Activated CD4-positive, alpha-beta T cell treated with anti-CD3 and anti-CD28 coated beads, Interleukin-10, Interleukin-2, amounts not matched to agents 100 ng/mL and 50 ng/mL, durations not matched to agents 16 hours and 8 hours (primary cell): ENCODE measurements at places on chromosomes 13 and 19.

DNA sequence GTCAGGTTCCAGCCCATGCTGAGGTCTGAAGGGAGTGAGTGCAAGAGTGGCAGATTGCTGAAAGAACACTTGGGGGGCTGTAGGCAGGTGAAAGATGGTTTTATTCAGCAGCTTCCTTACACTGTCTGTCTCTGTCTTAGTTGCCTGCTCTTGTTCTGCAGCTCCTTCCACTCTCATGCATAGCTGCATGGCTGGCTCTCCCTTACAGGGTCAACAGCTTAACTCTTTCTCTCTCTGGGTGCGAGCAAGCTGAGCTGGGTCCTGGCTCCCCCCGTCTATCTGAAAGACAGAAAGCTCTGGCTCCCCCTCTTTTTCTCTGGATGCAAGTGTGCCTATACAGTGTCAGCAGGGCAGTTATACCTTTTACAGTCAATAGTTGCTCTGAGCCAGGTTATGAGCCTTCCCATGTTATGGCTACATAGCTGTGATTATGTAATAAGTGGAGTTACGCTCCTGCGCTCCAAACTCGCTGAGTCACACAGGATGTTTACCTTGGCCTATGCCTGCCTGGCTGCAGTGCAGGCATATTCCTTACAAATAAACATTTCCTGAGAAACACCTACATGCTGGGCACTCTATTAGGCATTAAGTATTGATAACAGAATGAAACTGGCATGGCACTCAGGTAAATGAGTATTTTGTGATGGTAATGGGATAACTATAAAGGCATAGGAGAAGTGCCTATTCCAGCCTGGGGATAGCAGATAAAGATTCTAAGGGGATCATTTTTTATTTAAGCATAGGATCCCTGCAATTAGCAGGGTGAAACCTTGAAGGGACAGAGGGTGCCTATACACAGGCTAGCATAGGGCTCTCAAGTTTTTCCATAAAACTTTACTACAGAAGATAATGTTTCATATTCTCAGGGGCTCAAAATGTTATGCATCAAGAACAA is 826.9 kb upstream of the PCDH9 start:
- no peak for DNase-seq

- peak; percentile 29 for DNase-seq
These were observed 11.3 kb upstream of the PLA2G4C start for GRCh38 chr19:48121909-48122371.

DNA sequence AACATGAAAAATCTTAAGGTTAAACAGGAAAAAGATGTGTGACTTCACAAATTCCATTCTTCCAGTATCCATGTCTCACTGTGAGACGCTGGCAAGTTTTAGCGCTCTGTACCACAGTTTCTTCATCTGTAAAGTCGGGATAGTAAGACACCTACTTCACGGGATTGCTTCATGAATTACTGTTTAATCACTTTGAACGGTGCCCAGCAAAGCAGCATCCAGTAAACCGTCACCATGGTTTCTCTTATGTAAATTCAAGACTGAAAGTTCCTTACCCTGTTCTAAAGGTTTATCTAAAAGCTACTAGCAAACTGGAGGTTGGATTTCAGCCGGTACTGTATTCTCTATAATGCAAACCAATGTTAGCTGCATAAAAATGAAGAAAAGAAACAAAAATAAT is 53.5 kb downstream of the KATNAL1 start:
- DNase-seq, result peak; percentile 52

DNA sequence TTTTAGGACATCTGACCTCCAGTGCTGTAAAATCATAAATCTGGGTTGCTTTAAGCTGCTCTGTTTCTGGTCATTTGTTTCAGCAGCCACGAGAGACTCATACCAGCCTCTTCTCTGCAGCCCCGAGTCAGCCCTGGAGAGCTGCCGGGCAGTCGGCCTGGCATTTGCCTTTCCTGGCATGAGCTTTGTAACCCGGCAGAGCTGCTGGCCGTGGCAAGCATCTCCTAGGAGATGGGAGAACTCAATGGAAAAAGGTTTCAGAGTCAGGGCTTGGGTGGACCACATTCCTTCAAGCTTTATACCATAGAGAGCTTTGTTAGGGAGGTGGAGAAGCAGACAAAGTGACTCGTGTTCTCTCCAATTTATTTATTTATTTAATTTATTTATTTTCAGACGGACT is 21.6 kb upstream of the CCL25 start:
- no peak for DNase-seq

- DNase-seq, result no peak
These were observed 189.0 kb downstream of the LACC1 start for GRCh38 chr13:44068737-44069136.

GRCh38 chr13:60720590-60720989 is 323.6 kb downstream of the TDRD3 start:
- DNase-seq, result no peak

- peak; percentile 27 for DNase-seq
These were observed 55.0 kb downstream of the LRCH1 start for GRCh38 chr13:46607768-46608564.

GRCh38 chr13:99892196-99892613 is 79.4 kb downstream of the ZIC5 start:
- no peak for DNase-seq

DNA sequence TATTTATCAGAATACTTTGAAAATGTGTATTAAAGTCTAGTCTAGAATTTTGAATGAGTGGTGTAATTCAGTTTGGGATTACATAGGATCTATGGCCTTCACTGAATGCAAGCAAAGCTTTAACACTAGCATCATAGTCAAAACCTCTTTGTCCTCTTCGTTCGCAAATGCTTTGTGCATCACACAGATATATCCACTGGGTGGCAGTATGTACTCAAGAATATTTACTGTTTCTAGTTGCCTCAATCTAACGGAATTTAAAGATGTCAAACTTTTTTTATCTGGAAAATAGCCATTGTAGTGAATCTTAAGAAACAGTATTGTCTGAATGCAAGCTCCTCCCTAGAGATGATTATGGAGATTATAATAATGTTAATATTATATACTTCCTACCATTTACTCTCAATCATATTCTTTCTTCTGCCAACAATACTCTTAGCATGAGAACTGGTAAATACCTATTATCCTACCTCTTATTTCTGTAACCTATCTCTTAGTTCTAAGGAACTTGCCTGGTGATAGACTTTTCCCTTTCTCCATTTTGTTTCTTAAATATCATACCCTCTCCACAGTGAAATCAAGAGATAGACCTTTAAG is 25.8 kb downstream of the LACC1 start:
- peak; percentile 59 for DNase-seq

DNA sequence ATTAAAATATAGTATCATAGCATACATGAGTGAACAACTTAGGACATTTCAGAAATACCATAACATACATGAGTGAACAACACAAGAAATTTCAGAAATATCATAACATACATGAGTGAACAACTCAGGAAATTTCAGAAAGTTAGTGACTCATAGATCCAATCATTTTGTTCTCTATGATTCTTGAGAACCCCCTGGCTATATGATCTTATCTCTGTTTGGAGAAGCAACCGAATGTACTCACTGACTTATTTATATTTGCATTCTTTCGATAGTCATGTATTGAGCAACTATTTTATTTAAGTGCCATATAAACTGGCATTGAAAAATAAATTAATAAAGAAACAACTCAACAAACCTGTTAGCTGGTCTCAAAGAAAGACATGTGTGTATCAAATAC is 251.1 kb downstream of the EFNB2 start:
- DNase-seq, result no peak

- peak; percentile 35 for DNase-seq
These were observed 32.7 kb downstream of the DHX34 start for GRCh38 chr19:47381653-47382279.

DNA sequence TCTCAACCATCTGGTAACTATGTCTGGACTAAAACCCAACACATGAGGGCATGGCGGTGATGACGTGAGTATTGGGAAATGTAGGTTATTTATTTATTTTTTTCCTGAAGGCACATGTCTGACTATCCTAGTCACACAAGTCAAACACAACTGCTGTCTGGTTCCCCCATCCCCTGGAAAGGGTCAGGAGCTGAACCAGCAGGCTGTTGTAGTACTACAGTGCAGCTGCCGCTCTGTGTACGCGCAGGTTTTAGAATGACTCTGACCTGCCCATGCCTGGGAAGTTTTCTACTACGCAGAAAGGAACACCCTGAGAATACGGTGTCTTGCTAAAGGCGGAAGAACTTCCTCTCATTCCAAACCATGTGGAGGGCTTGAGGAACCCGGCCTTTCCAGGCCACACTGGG is 1.2 kb downstream of the SLC7A1 start:
- peak; percentile 67 for DNase-seq

DNA sequence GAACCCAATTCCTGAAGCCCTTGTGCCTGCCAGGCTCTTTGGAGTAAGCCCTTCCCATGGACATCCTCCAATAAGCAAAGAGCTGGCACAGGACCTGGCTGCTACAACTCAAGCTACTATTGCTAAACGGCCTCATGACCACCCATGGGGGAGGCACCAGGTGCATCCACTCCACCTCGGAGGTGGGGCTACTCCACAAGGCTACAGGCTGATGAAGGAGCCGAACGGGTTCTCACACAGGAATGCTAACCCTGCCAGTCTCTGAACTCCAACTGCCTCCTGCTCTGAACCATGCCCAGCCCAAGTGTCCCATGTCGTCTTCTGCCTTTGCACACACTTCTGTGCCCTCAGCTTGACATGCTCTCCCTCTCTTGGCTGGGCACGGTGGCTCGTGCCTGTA is 10.0 kb downstream of the SYMPK start:
- DNase-seq, result no peak

DNA sequence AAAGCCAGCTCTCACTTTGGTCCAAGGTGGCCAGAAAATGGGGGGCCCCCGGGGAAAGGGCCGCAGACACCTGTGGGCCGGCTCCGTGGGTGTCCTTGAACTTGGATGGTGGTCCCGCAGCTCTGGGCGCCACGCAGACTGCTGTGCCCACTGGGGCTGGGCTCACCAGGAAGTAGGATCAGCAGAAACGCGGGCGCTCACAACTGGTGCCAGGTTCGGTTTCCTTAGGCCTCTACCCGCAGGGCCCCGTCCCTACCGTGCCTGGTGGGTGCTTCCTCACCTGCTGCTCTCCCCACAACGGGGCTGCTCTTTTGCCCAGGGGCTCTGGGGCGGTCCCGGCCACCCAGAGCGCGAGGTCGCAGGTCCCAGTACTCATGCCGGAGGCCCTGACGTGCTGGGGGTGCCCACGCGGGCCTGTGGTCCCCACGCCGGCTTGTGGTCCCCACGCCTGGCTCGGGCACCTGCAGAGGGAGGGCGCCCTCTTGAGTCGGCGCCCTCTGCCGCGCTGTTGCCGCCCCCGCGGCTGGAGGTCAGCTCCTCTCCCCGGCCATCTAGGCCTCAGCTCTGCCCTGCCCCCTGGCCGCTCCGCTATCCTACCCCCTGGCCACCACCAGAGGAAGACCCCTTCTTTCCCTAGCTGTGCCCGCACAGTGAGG is 1303.6 kb downstream of the UQCRFS1 start:
- no peak for DNase-seq

GRCh38 chr19:19032420-19033175 is 719 bp downstream of the SUGP2 start:
- peak; percentile 94 for DNase-seq

- no peak for DNase-seq
These were observed 211.8 kb downstream of the UQCRFS1 start for GRCh38 chr19:29001141-29001581.

GRCh38 chr19:7224209-7224686 is 70.0 kb downstream of the INSR start:
- DNase-seq, result no peak

- no peak for DNase-seq
These were observed 14.5 kb upstream of the ZNF793 start for GRCh38 chr19:37492213-37492612.

- peak; percentile 72 for DNase-seq
These were observed 412.1 kb downstream of the KLF12 start for GRCh38 chr13:73722120-73722519.

DNA sequence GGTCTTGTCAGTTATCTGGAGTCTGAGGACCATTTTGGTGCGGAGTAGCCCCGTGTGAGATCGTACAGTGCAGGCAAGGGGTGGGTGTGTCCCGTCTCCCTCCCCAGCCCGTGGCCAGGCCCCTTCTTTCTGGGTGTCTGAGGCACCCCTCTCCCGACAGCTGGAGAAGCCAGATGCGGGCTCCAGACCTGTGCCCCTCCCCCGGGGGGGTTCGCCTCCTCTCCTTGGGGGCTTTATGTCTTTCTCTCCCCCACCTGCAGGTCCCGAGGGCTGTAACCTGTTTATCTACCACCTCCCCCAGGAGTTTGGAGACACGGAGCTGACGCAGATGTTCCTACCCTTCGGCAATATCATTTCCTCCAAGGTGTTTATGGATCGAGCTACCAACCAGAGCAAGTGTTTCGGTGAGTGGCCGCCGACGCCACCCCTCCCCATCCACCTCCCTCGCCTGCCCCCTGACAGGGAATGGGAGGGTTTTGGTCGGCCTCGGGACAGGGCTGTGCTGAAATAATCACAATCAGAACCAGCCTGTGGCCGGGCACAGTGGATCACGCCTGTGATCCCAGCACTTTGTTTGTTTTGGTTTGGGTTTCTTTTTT is 65.6 kb downstream of the CELF5 start:
- no peak for DNase-seq

GRCh38 chr13:63501702-63502101 is 2086.1 kb upstream of the PCDH20 start:
- no peak for DNase-seq

DNA sequence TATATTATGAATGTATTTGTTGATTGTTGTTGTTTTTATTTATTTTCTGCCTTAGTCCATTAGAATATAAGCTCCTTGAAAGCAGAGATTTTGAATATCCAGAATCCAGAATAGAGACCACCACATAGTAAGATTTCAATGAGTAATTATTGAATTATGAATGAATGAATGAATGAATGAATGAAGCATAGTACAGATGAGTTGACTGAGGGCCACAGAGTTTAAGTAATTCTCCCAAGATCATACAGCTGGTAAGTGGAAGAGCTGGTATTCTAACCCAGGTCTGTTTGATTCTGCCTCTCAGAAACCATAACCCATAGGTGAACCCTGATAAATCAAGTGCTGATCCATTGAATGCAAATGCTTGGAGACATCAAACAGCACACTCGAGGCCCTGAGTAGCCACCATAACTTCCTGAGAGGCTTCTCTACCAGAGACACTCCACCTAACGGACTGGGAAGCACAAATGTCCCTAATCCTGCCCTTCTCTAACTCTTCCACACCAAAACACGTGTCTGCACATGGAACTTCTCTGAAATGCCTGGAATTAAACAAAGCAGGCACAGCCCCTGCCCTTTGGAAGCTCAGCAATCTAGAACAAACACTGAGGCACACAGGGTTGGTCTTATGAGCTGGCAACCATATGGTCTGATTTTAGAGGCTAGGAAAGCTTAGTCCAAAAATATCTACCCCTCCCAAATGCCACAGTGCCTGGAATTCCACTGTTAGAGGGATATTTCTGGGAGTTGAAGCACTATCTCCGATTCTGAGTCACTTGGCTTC is 190.1 kb downstream of the FOXO1 start:
- no peak for DNase-seq

- no peak for DNase-seq
These were observed 1.4 kb upstream of the VSTM2B start for GRCh38 chr19:29524201-29524911.
